HEK293T (cell line): ENCODE measurements at places on chromosomes 2 and 18.

GRCh38 chr2:229083606-229084340 is 187.3 kb downstream of the PID1 start:
- DNase-seq = no peak

GRCh38 chr18:75167759-75168618 is 41.0 kb downstream of the PTGR3 start:
- no peak for DNase-seq

- no peak for DNase-seq
These were observed 142.4 kb downstream of the SOCS6 start for GRCh38 chr18:70431203-70431624.

DNA sequence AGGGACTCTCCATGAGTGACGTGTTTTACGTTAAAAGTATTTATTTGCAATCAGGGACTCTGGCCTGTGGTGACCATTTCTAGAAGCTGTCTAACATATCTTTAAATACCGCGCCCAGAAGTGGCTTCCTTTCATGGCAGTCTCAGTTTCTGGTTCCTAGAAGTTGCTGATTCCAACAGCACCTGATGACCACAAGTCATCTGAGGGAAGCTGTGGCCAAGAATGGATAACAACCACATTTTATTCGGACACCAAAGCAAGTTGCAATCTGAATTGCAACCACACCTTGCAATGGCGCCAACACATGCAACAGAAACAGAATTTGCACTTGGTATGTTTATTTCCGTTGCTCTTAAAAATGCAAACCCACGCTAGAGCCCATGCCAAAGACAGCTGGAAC is 33.1 kb downstream of the MEX3C start:
- DNase-seq = no peak

GRCh38 chr2:11480406-11480805 is 14.4 kb upstream of the E2F6 start:
- no peak for DNase-seq

- DNase-seq = no peak
These were observed 4.2 kb downstream of the SLC40A1 start for GRCh38 chr2:189576396-189576795.

DNA sequence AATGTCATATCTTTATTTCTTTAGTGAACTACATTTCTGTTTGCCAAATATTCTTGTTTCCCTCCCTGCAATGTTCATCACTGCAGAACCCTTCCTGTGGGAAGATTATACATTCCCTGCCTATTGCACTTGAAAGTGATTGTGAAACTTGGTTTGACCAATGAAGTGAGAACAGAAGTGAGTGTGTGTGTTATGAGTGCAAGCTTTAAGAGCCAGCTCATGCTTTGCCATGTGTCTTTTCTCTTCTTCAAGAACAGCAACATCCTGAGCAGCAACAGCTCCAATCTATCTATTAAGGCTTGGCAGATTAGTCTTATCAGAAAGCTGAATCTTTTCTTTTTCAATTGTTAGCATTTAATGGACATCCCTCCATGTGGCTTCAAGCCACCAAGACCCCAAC is 42.0 kb upstream of the UBE2E3 start:
- no peak for DNase-seq
